NCI-H1092 (cell line): ENCODE measurements at places on chromosomes 16 and 17.

GRCh38 chr16:78200623-78201096, 101.2 kb downstream of the WWOX start:
- no peak for DNase-seq

- no peak for DNase-seq
Observed at GRCh38 chr17:326010-326621, 26.5 kb downstream of the RPH3AL start.

DNA sequence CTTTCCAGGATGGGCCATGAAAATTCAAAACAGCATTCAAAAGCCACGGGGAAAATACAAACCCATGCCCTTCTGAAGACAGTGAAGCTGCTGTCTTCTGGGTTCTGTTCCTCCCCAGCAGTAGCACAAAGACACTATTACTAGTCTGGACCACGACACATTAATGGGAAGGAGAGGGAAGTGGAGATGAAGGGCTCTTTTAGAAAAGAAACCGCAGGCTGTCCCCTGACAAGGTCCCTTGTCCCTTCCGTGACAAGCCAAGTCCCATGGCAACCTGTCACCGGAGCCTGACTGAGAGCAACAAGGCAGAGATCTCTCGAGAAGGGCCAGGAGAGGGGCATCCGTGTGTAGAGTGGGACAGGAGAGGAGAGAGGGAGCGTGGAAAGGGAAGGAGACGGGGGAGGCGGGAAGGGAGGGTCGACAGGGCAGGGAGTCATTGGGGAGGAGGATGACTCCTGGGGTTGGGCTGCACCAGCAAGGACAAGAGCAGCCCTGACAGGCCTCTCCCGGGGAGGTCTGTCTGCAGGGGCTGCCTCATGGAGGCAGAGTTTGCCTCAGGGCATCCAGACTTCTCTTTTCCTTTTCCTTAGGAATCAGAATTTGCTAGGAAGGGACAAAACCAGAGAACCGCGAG, 436.2 kb downstream of the SLC39A11 start:
- DNase-seq: no peak

DNA sequence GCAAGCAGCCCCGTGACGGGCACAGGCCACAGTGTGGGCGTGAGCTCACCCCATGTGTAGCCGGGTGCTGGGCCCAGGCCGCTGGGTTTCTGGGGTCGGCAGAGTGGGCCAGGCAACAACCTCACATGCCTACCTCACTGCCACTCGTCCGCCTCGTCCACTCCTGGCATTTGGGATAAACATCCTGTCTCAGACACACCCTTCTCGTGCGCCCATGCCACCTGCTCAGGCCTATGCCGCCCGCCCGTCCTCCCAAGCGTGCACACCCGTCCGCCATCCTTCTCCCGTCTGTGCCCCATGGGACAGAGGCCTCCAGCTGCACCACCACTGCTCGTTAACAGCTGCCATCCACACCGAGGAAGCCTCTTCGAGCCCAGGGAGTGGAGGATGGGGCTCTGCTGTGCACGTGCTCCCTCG, 64.3 kb downstream of the KLHDC4 start:
- no peak for DNase-seq

- DNase-seq: no peak
Observed at GRCh38 chr17:66268247-66268927, 34.0 kb upstream of the PRKCA start.

DNA sequence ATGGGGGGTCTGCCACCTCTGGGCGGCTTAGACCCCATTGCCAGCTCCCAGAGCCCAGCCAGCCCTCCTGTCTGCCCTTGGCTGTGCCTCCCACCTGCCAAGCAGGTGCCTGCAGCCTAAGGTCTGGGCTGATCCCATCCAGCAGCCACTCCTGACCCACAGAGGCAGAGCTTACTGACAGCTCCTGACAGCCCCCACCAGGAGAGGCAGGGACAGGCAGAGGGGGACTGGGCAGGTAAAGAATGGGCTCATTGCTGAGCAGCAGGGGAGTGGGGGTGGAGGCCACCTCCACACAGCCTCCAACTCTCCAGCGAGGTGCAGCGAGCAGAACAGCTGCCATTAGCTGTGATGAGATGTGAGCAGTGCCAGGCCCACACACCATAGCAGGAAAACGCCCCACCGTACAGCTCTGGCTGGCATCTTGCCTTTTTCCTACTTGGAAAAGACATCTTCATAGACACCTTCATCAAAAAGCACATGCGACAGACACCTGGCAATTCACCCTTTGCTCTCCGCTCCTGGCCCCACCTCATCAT, 164.4 kb downstream of the C16orf78 start:
- no peak for DNase-seq

- DNase-seq: peak; percentile 93
Observed at GRCh38 chr17:77735566-77736198, 222.8 kb upstream of the TNRC6C start.

- DNase-seq: no peak
Observed at GRCh38 chr17:36743130-36743529, 141.7 kb downstream of the MRM1 start.

- DNase-seq: no peak
Observed at GRCh38 chr16:19885451-19886072, 914 bp upstream of the GPRC5B start.

DNA sequence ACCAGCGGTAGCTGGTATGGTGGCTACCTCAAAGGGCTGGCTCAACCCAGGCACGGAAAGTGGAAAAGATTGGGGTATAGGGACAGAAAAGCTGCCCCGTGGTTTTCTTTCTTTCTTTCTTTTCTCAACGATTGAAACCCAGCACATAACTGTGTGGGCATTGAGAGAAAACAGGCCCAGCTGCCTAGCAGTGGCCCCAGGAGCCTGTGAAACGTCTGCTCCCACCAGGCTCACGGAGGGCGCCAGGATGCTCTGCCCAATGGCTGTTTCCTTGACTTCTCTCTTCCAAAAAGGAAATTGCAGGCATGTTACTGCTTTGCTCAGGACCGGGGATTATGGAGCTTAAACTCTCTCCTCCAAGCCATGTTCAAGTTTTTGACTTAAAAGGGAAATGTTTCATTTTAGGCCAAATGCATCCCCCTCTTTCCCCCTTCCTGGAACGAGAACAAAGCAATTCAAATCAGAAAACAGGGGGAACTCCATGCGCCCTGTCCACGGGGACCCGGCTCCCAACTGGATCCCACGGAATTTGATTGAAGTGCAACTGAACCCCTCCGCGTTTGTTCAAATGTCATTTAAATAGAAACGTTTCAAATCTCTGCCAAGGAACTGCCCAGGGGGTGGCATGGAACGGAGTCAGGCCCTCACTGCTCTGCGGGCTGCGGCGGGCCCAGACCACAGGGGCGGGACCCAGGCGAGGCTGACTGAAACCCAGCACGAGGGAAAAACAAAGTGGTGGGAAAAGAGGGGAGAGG, 133.5 kb downstream of the RGS9 start:
- no peak for DNase-seq

- no peak for DNase-seq
Observed at GRCh38 chr16:15593235-15593634, 49.7 kb downstream of the MARF1 start.

DNA sequence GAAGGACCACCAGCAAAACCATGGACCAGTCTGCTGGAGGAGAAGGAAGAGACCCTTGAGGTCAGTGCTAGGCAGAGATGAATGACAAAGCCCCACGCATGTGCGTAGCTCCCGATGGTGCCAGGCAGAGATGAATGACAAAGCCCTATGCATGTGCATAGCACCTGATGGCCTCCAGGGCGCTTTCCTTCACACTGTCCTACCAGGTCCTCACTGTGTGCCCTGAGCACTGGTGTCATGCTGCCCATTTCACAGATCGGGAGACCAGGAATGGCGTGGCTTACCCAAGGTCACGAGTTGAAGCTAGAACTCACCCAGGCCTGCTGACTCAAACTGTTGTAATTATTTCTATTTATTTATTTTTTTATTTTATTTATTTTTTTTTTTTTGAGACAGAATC, 149.6 kb downstream of the KATNIP start:
- no peak for DNase-seq

DNA sequence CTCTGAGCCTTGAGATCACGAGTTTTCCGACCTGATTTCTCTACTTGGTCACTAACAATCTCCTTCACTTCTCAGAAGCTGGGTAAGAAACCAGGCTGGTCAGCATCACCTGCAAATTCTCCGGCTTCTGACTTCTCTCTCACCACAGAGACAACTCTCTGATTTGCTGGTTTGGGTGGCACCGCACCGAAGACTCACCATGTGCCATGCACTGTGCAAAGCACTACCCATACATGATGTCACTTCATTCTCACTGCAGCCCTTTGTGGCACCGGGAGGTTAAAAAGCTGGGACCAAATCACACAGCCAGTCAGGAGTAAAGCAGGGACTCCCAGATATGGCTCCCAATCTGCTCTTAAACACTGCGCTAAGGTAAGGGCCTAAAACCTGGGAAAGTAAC, 647 bp downstream of the VAC14 start:
- no peak for DNase-seq

DNA sequence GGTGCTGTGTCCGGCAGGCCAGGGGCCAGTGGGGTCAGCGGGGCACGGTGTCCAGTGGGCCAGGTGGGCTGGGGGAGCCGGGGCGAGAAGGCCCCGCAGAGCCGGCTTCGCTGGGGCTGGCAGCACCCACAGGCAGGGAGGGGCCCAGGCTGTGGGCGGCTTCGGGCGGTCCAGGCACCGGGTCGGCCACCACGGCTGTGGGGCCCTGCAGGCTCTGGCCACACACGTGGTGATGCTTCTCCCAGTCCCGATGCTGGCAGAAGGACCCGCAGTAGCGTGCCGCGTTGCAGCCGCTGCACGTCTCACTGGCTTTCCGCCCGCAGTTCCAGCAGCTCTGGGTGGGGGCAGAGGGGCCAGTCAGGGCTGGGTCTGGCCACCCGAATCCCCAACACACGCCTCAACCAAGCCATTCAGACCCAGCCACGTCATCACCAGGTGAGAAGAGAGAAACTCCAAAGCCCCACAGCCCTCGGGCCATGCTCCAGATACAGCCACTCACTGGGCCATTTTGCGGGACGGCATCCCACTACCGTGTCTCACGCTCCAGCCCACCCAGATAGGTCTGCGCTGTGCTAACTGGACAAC, 10.6 kb upstream of the PABPN1L start:
- no peak for DNase-seq

GRCh38 chr17:50358177-50358576, 12.3 kb downstream of the XYLT2 start:
- DNase-seq: no peak
